ENCODE measurements at places on chromosomes 1 and 21.

DNA sequence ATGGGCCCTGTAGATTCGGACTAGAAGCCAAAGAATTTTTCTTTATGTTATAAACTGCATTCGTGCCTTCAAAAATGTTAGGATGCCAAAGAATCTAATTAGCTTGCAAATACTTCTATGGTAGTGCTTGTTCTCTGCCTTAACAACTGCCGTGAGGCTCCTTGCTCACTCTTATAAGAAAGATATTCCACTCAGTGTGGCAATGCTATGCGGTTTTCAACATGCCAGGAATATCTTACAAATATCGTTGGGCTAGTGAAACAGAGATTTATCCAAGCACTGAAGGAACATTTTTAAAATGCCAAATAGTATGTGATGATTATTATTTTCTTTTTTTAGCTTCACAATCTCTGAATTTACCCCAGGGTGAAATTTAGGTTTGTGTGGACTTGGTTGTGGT, 198.2 kb downstream of the GREM2 start:
- DNase-seq, result peak; percentile 66

DNA sequence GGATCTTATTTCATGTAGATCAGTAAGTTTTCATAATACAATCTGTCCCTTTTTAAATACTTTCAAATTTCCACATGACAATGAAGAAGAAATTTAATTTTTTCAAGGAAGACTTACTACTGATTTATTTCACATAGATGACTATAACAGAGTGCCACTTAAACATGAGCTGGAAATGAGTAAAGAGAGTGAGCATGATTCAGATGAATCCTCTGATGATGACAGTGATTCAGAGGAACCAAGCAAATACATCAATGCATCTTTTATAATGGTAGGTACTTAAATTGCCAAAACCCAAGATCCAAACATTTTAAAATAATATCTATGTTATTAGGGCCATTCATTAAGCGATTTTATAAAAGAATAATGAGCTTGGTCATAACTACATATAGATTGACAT, 110.4 kb downstream of the PTPRC start:
- DNase-seq, result peak; percentile 51

- DNase-seq, result no peak
Measured at GRCh38 chr1:199242601-199243000, 603.8 kb downstream of the PTPRC start.

GRCh38 chr1:108719656-108720435, 7.1 kb downstream of the FNDC7 start:
- DNase-seq, result peak; percentile 81

- DNase-seq, result no peak
Measured at GRCh38 chr1:242016479-242016878, 17.6 kb upstream of the MAP1LC3C start.

DNA sequence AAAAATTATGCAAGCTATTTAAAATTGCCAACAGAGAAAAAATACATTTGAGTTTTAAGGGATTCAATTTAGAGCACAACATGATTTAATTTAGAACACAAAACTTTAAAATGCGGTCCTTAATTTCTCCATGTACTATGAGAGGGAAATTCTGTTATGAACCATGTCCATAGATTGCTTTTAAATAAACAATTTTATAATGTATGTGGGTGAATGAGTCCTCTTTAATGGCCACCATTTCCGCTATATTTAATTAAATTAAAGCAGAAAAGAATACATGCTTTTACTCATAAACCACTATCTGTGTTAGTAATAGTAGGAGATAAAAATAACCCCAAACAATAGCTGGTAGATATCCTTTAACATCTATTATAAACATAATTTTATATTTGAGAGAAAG, 914.6 kb downstream of the LTN1 start:
- DNase-seq, result no peak

DNA sequence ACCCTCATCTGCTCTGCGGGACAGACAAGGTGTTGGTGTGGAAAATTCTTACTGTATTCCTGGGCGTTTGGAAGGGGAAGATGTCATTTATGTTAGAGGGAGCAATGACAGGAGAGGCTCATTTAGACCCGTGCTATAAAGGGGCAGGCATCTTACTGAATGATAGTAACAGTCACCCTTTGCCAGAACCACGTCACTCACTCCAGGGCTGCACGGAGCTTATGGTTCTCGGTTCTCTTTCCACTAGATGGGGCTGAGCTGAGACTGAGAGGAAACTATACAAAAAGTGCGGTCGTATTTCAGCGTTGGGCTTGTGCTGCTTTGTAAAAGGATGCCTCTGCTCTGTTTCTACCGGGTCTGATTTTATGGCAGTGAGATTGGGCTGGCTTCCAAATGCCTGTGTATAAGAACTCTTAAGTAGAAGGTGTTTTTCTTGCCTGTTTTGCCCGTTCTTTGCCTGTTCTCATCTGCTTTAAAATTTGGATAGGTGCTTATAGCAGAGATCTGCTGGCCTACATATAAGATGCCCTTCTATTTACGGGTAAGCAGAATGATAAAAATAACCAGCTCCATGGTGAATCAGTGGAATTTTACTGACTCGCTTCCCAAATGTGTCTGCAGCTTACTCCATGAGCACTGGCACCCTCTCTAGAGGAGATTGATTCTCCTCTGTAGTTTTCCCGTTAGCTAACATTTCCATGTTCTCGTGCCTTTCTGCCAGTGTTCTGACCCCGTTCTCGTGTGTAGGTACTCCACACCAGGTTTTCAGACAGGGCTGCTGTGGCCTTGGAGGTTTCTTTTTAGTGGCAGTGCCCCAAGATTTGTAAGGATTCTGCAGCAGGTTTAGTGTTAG, 55.9 kb downstream of the MRPS6 start:
- DNase-seq, result peak; percentile 87

DNA sequence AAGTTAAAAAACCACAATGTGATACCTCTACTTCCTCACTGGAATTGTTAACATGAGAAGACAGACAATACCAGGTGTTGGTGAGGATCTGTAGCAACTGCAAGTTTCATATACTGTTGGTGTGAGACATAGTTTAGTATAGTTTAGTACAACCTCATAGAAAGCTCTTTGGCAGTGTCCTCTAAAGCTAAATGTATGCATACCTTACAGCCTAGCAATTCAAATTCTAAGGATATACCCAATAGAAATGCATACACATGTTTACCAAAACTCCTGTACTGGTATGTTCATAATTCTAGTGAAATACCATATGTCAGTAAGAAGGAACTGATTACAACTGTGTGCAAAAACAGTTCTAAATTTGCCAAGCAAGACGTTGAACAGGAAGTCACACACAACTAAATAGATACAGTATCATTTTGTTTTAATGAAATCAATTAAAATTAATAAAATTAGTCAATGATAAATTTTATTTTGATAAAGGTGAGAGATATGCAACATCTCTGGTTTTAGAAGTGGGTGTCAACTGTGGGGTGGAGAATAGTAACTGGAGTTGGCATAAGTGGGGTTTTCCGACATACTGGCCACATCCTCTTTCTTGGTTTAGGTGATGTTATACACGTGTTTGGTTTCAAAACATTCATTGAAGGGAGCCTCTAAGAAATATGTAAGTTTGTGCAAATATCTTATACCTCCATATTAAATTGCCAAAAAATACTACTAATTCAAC, 450.7 kb downstream of the PTPRC start:
- no peak for DNase-seq

GRCh38 chr1:119391749-119392148, 23.2 kb downstream of the HAO2 start:
- DNase-seq, result no peak

DNA sequence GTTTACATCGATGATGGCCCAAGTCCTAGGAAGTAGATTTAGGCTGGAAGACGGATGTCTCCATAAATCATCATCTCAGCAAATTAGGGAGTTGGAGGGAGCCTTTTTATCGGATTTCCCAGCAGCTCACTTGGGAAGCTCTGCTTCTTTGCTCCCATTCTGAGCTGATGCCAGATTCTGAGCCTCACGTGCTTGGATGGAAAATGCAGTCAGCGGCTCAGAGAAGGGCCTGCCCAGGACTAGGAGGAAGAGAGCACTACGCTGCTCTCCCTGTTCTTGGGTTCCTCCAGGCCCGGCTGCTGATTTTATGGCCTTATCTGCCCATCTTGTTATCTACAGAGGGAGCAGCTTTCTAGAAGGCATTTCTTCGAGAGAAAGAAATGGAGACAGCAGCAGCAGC, 42.0 kb downstream of the UBIAD1 start:
- no peak for DNase-seq

GRCh38 chr21:9755611-9756010, 765.8 kb upstream of the TPTE start:
- DNase-seq, result no peak

GRCh38 chr21:31316488-31317169, 27.4 kb downstream of the TIAM1 start:
- DNase-seq, result no peak

DNA sequence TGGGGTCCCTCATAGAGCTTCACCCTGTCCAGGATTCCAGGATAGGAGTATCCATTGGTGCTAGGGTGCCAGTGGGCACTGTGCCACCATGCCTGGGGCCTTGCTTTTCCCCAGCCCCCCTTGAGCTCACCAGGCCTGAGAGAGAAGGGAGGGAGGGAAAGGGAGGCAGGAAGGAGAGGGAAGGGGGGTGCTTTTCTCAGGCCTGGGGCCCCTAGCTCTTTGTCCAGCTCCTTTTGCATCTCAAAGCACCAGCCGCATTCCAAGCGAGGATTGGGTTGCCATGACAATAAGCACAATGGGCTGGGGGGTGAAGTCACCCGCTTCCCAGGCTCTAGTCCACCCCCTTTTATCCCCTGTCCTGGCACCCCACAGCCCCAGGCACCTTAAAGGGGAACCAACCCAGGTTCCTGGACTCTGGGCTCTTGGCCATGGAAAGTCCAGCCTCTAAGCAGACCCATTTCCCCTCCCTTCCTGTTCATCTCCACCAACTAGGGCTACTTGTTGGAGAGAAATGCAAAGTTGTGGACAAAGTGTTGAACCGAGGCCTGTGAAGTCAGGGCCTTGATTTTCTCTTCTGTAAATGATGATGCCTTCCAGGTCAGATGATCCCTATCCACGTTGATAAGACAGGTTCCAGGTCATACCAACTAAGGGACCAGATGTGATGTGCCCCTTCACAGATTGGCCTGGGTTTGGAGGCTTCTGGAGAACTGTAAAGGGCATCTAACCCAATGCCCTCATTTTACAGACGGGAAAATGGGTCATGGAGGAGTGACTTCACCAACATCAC, 11.4 kb downstream of the THBS3 start:
- no peak for DNase-seq

- DNase-seq, result no peak
Measured at GRCh38 chr1:111878649-111879048, 110.8 kb downstream of the KCND3 start.

DNA sequence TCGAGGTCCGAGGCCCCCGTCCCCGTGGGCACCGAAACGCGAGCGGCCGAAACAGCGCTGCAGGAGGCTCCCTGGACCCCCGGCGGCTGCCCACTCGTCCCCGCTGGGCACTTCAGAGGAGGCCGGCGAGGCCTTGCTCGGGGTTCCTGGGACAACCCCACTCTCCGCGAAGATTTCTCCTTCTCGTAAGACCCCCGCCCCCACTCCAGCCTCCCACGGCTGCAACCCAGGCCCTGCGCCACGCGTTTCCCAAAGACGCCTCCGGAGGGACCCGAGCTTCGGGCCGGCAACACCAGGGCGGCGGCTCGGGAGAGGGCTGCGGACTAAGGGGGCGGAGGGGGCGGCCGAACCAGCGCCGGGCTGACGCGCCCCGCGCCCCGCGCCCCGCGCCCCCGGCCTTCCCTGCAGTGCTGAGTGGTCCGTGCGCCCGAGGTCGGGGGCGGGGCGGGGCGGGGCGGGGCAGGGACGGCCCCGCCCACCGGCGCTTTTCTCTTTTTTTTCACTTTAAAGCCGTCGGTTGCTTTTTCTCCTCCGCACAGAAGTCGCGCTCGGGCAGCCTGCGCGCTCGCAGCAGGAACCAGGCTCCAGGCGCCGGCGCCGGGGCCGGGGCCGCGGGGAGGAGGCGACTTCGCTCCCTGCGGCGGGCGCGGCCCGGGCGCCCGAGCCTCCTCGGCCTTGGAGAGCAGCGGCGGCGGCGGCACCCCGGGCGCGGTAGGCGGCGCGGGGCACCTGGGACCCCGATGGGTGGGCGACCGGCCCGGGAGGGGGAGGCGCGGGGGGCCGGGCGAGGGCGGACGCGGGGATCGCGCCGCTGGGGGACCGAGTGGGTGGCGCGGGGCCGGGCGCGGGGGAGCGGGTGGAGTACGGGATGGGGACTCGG, at the start of gene SPSB1:
SPSB1 (plus strand) TSS at position 534 of the 880 bp plus-strand sequence. CDS start 62,998 bp downstream, outside the sequence.
- DNase-seq, result peak; percentile 82

DNA sequence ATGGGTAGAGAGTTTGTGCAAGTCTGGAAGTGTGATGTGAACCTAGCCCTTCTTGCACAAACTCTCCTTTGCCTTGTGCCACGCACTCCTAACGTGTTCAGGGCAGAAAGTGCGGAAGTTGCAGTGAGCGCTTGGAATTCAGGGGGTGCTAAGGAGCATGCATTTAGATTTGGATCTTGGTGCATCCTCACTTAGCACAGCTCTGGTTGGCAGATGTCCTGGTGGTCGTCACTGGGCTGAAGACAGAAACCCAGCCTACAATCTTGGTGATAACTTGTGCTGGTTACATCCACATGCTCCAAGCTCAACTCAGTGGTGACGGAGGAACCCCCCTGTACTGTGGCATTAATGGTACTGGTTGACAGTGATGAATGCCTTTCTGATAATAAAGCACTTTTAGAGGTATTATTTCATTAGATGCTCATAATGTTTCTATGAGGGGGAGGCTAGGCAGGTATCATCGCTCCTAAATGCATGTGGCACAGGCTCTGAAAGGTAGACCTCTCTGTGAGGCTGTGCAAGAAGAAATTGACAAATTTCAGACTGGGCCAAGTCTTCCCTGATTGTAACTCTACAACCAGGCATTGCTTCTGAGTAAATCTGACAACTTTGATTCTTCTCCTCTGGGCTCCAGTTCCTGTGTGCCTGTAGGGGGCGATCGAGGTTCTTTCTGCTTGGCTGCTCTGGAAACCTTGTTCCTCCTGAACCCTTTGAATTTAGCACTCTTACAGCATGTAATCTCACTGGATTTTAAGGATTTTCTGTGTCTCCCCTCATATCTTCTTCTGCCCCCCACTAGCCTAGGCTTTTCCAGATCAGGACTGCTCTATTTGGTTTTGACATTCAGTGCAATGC, 40.6 kb downstream of the MAPKAPK2 start:
- peak; percentile 61 for DNase-seq

GRCh38 chr1:80993154-80993980, 807.4 kb upstream of the ADGRL2 start:
- no peak for DNase-seq

GRCh38 chr1:77585610-77586314, 96.7 kb downstream of the ZZZ3 start:
- no peak for DNase-seq

DNA sequence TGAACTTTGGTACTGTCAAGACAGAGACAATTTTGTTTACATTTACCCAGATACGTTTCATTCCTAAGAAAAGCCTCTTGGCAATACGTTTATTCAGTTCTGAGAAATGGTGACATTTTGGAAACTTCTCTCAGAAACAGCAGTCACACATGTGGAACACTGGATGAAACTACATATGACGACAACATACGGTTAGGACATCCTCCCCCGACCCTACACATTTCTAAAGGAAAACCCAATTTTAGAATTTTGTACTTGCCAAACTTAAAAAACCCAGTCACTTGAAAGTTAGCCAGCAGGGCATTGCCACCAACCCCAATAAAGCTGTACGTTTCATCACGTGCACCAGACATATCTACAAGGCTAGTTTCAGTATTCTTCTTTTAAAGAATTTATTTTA, 56.8 kb downstream of the ITGB3BP start:
- no peak for DNase-seq

Measured in HCEC 1CT (cell line).